ENCODE measurements at places on chromosomes 4 and X. TPM values are rescaled to one million over a fixed set of nuclear protein-coding genes. Genes with fewer than 3 reads are reported as not detected.

NPNT gene
- total RNA-seq: 0.59 TPM

DNA sequence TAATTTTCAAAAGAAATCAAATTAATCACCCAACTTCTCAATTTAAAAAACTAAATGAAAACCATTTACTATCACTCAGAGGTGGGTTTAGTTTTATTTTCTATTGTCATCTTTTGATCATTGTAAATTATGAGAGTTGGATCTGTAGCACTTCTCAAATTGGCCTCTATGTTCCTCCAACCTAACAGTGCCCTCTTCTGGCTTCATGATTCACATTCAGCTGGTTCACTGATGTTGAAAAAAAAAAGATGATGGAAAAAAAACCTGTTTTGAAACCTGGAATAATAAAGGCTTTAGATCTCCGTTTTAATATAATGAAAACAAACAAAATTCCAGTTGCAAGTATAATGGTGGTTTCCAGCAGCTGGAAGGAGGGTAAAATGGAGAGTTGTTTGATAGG is 2.4 kb upstream of the NBDY start:
- DNase-seq: peak; percentile 37

DNA sequence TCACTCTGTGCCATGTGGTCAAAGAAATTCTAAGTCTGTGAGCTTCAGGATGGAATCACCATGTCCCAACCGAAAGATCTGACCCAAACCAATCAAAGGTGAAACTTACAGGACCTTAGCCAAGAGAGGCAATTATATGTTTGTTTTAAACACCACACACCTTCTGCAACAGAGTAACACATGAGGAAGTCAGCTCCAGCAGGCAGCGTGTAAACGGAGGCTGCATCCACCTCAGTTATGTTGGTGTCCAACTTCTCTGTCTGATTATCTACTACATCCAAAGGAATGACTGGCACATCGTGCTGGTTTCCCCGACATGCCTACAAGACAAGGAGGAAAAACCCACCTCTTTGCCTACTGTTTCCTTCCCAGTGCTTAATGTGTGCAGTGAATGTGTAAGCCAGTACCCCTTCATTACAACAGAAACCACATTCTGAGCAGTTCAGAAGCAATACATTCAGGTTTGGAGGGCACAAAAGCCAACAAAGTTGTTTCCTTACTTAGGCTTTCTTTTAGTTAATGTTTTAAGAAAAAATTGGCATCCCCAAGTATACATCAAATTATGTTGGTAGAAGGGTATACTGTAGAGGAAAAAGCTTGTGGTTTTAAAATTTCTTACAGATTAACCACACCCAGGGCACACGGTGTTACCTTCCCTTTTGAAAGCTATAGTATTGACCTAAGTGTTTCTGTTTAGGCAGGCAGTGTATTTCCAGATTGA is 12.4 kb downstream of the CASP6 start:
- no peak for DNase-seq

VCX3B gene
- not detected for total RNA-seq

DNA sequence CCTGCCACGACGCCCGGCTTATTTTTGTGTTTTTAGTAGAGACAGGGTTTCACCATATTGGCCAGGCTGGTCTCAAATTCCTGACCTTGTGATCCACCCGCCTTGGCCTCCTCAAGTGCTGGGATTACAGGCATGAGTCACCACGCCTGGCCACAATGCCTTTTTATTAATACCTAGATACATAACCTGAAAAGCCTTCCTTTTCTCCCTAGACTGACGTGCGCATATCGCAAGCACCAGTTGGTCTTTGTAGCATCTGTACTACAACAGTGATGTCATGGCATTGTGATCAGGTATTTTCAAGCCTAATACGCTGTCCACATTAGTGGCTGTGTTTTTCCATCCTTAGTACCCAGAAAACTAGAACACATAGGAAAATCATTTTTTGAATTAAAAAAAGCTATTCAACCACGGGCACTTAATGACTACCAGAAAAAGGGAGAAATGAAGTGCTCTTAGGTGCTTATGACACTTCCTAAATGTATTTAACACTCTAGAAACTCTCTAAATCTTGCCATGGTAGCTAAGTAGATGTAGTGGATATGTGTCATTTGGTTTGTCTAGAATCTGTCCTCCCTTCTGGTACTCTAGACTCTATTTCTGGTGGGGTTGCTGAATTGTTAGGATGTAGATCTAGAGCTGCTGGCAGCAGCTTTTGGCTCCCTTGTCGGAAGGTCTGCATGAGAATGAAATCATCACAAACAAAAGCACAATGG is 707.8 kb downstream of the STIM2 start:
- DNase-seq: no peak

GRCh38 chr4:38664706-38665401 is 855 bp downstream of the KLF3 start:
- DNase-seq: peak; percentile 82

DNA sequence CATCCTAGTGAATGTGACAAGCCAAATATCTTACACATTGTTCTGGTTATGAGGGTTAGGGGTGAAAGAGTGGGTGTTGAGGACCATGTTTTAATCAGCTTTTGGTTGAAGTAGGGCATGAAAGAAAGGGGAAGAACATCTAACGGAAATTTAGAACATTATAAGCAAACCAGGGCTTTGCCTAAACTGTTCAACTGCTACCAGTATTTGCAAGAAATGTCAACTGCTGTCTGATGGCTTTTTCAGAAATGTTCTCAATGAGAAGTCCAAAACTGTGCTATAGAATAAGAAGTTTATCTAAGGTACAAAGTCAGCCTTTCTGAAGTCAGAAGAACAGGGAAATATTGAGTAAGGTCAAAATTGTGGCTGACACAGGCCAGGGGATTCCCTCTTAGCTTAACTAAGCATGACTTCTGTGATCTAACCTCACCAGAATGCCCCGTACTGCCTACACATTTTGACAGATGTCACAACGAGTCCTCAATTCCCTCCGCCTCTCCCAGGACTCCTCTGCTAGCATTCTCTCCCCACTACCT is 67.1 kb downstream of the DTHD1 start:
- DNase-seq: no peak

- no peak for DNase-seq
Measured at GRCh38 chrX:145865082-145865481, 47.5 kb downstream of the SLITRK2 start.

DNA sequence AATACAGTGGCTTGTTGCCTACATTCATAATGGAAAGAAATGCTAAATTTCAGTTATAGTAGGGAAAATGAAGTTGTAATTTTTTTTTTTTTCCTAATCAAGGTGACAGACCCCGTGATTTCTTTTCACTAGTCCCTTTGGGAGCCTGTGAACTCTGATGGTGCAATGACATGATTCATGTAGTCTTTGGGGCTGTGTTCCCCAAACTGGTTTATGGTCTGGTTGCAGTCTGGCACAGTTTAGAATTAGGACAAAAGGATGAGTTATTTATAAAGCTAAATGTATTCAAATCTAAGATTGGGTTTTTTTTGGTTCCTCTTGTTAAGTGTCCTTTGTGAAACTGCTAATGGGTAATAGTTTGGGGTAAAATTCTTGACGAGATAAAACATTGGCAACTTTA is 66.0 kb downstream of the REPS2 start:
- no peak for DNase-seq

GRCh38 chrX:12378253-12378652 is 240.0 kb downstream of the FRMPD4 start:
- DNase-seq: no peak

Data from osteoblast (primary cell).